CD4-positive, alpha-beta T cell treated with Interleukin-1 beta for 1 hour (primary cell): ENCODE measurements at places on chromosomes 2 and 18.

DNA sequence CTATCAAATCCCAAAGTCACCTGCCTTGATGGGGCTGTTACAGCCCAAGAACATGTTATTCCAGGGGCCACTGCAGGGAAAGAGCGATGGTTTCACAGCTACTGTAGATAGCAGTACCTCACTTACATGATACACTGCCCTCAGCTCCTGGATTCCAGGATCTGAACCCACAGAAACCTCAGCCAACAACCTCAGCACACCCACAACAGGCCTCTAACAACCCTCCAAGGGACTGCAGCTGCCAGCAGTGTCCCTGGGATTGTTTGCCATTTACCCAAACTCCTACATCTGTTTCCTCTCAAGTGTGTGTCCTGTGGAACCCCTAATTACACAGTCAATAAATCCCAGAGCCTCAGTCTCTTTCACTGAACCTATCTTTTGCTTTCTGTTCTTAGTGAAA, 28.2 kb downstream of the OSBPL1A start:
- no peak for DNase-seq

DNA sequence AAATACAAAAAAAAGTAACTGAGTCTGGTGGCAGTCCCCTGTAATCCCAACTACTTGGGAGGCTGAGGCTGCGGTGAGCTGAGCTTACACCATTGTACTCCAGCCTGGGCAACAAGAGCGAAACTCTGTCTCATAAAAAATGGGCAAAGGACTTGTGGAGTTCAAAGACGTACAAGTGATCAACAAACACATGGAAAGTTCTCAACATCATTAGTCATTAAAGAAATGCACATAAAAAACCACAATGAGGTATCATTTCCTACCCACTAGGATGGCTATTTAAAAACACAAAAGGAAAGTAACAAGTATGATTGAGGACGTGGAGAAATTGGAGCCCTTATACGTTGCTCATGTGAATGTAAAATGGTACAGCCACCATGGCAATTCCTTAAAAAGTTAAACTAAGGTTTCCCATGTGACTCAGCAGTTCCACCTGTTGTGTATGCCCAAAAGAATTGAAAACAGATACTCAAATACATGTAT, 52.3 kb downstream of the RAB10 start:
- DNase-seq: peak; percentile 17

- no peak for DNase-seq
Measured at GRCh38 chr18:29096079-29096770, 919.3 kb upstream of the CDH2 start.

- DNase-seq: no peak
Measured at GRCh38 chr18:26448714-26449159, 99.6 kb downstream of the KCTD1 start.

DNA sequence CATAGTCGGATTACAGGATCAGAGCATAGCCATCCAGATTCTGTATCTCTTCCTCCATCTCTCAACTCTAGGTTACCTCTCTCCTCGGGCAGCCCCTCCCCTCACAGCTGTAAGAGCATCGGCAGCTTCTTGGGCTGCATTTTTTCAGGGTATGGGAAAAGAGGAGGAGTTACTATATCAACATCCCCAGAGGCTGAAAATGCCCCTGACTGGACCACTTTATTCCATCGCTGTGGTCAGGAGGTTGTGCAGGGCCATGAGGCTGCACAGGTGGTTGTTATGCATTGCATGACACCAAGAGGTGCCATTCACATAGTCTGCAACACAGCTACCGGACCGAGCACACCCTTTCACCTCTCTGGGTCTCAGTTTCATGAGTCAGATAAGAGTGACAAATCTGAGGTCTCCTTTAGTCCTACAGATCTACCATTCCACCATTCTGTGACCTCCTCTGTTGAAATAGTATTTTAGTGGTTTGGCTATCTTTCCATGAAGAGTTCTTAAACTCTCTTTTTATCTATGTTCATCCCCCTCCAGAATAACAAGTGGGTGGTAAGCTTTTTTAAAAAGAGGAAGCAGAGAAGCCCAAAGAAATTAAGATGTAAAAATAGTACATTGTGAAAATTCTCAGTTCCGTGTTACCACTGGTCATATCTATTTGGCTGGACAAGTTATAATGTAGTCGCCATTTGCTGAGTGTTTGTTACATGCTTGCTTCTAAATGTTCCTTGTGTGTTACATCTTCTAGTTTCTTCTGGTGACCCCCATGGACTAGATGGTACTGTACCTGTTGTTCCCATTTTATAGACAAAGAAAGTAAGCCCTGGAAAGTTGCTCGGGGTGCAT, 56.6 kb upstream of the SLC1A4 start:
- DNase-seq: no peak

- DNase-seq: no peak
Measured at GRCh38 chr2:217218269-217219163, 358.7 kb upstream of the TNP1 start.

DNA sequence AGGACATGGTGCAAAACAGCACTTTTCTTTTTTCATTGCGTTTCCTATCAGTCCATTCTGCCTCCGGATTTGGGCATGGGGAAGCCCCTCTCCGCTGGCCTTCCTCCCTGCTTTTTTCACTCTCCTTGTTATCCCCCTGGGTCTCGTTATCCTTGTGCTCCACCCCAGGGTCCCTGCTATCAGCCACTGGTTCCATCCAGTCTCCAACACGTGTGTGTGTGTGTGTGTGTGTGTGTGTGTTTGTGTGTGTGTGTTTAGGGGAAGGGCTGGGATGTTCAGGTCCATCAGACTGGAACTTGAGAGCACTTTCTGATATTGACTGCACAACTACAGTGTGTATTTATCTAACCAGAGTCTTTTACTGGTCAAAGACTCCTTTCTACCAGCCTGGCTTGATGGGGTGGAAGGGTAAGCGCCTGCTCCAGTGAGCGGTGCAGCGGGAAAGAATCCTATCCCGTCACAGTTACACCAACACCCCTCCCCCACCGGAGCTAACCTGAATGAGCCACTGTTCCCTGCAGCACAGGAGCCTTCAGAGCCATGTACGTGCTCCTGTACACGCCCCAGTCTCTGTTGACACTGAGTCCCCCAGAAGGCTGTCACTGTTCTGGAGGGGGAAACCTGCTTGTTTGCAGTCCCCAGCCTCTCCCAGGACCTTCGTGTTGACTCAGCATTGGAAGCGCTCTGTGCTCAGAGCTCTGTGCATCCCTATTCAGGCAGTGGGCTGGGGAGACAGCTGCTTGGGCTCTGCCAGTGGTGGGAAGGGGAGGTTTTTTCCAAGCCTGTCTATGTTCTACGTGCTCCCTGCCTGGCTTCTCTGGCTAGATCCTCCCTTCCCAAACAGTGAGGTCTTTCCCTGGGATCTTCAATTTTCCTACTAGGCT, 4.6 kb downstream of the INHA start:
- no peak for DNase-seq

DNA sequence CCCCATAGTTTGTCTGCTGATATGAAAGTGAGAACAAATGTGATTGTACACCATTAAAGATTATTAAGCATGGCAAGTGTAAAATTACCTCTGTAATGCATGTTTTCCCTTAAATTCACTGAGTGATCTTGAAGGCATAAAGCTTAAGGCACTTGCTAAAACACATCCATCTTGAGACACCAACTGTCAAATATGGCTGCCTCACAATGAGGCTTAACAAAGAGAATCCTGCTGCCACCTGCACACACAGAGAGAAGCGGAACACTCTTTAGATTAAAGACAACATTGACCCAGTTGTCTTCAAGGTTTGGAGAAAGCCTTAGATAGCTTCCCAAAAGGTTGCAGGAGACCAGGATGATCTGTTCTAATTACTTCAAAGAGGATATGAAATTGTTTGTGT, 803.6 kb upstream of the GYPC start:
- no peak for DNase-seq

- no peak for DNase-seq
Measured at GRCh38 chr2:62344472-62344871, 148.6 kb downstream of the B3GNT2 start.

GRCh38 chr18:74556126-74556525, 21.8 kb downstream of the CNDP1 start:
- DNase-seq: no peak

- DNase-seq: peak; percentile 71
Measured at GRCh38 chr18:38940863-38941531, 1375.4 kb upstream of the CELF4 start.

DNA sequence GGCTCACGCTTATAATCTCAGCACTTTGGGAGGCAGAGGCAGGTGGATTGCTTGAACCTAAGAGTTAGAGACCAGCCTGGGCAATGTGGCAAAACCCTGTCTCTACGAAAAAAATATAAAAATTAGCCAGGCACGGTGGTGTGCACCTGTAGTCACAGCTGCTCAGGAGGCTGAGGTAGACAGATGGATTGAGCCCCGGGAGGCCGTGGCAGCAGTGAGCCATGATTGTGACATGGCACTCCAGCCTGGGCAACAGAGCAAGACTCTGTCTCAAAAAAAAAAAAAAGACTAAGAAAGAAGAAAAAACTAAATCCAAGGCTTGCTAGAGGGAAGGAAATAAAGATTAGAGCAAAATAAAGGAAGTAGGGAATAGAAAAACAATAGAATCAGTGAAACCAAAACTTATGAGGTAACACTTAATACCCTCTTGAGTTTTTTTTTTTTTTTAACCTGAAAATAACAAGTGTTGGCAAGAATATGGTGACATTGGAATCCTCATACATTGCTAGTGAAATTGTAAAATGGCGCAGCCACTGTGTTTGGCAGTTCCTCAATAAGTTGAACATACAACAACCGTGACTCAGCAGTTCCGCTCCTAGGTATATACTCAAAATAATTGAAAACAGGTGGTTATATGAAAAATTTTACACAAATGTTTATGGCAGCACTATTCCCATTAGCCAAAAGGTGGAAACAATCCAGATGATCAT, 85.2 kb downstream of the EML4 start:
- no peak for DNase-seq

GRCh38 chr2:200523604-200524003, 2.4 kb upstream of the SGO2 start:
- no peak for DNase-seq

DNA sequence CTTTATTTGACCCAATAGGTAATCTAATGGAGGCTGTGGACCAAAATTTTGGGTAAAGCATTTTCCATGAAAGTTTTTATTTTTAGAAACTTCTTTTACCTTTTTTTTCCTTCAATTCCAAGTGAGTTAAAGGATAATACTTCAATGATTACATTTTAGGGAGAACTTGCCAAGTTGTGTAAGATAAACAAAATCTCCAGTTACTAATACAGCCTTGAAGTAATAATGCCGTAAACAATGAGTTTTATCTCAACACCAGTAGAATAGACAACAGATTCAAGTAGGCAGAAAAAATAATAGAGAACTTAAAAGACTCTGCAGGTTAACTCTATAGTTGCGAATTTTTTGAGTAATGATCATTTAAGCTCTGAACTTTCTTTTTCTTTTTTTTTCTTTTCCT, 807.4 kb downstream of the CNTNAP5 start:
- no peak for DNase-seq

GRCh38 chr2:241268306-241268705, 47.2 kb downstream of the HDLBP start:
- no peak for DNase-seq

GRCh38 chr2:134973241-134974138, 54.9 kb downstream of the CCNT2 start:
- DNase-seq: no peak

DNA sequence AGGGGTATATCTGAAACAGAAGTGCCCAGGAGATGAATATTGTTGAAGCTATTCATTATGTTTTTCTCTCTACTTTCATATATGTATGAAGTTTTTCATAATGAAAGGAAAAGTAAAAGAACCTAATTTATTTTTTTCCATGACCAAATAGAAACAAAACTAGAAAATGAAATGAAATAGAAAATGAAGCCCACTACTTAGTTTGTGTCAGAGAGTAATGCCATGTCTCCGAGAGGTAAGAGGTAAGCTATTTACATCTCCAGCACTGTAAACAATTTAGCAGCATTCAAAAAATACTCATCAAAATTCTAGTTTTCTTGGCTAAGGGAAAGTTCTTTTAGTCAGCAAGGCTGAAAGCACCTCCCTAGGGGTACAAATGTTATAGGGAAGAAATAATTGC, 238.6 kb downstream of the PTH2R start:
- no peak for DNase-seq

DNA sequence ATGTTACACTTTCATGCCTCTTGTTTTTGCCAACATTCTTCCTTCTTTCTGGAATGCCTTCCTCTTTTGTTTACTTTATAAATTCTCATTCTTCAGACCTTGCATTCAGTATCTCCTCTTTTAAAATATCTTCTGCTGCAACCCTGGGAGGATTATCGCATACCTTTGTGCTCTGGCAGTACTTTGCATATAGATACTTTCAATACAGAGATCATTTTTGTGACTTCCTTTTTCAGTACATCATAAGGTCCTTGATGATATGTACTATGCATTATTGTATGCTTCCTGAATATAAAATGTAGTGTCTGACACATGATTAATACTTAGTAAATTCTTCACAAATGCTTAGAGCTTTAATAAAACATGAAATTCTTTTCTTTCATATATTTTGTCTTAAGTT, 538.7 kb downstream of the TRIB2 start:
- no peak for DNase-seq

DNA sequence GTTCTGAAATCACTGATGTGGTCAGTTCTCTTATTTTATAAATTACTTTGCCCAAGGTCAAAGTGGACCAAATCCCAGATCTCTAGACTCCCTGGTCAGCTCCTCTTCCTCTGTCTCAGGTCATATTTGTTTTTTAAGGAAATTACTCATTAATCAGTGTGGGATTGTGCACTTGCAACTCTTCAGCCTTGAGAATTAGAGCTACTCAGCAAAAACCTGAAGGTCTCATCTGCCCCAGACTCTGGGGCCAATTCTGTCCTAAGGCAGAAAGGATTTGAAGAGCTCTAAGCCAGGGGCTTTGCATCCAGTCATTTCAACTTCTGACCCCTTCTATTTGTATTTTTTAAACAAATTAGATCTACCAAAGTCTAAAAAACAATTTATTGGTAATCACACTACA, 17.7 kb upstream of the DCC start:
- DNase-seq: no peak

DNA sequence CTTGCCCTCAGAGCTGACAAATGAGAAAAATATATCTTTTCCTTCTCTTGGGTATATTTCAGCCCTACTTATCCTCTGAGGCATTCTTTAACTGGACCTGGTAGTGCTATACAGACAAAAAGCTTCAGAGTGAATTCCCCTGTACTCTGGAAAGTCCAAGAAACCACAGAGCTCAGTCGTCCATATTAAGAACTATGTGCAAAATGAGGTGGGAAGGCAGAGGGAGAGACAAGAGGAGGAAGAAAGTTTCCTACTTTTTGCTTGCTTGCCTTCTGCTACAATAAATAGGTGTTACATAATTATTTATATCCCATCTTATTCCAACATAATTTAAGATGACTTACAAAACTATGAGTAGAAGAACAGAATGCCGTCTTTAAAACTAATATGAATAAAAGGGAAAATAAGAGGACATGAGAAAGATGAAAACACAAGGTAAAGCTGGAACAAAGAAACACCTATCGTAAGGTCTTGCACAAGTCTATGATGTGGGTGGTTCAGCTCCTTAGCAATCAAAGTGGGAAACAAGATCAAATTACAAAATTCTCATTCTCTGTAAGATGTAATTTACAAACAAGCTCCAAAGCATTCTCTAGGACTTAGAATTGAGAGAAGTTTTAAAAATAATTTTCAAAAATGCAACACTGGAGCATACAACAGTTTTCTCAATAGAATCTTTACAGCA, 97.9 kb downstream of the BAZ2B start:
- DNase-seq: no peak

- no peak for DNase-seq
Measured at GRCh38 chr2:241357531-241357930, 1.4 kb downstream of the FARP2 start.

- no peak for DNase-seq
Measured at GRCh38 chr2:230900336-230900995, 24.6 kb downstream of the GPR55 start.
